ENCODE measurements at places on chromosomes 16 and 17. TPM values are rescaled to one million over a fixed set of nuclear protein-coding genes. Genes with fewer than 3 reads are reported as not detected.
A peak's percentile ranks its signal among the peaks of the same experiment; 100 is the strongest.

- peaks cover 26% of the 10 kb centered on the region for H3K4me1 ChIP-seq
- no peak overlapping the region for H3K4me3 ChIP-seq
- H3K36me3 ChIP-seq: peaks cover 13% of the 10 kb centered on the region
- H3K27me3 ChIP-seq: no peaks in the 10 kb centered on the region
- H3K27ac ChIP-seq: no peak overlapping the region
- no peak for DNase-seq
These were observed 25.0 kb downstream of the WIPI1 start for GRCh38 chr17:68432086-68432864.

DNA sequence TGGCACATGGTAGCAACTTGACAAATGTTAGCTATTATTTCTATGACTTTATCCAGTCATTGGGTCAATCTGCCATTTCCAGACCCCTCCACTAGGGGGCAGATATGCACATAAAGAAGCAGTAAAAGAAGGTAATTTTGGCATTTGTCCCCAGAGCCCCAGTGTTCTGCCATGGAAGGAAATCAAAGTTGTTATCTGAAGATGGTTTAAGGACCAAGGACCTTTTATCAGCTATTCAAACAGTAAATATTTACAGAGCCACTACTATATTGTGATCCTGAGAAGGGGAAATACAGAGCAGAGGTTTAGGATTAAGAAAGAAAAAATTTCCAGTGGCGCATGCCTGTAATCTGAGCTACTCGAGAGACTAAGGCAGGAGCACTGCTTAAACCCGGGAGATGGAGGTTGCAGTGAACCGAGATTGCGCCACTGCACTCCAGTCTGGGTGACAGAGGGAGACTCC is 20.0 kb downstream of the TRAF4 start:
- peaks cover 17% of the 10 kb centered on the region for H3K36me3 ChIP-seq
- peak; percentile 84 for DNase-seq
- no peak overlapping the region for H3K4me3 ChIP-seq
- H3K27me3 ChIP-seq: no peaks in the 10 kb centered on the region
- H3K27ac ChIP-seq: peak overlapping the region; percentile 73

DNA sequence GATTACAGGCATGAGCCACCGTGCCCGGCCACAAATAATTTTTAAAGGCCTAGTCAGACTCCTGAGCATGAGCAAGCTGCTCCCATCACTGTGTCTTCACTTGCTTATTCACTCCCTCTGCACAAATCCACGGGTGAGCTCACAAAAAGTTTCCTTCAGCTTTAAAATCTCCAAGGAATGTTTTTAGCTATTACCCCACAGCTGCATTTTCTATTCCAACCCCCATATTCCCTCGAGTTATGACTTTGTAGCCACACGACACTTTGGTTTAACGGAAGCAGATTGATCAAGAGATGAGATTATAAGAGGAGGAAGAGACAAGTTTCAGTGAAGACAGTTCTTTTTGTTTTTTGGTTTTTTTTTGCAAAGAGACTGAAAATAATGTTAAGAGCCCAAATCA is 49.1 kb upstream of the SLC25A19 start:
- H3K36me3 ChIP-seq: peaks cover 8% of the 10 kb centered on the region
- peak; percentile 37 for DNase-seq
- peaks cover 78% of the 10 kb centered on the region for H3K4me1 ChIP-seq
- peak overlapping the region; percentile 74 for H3K27ac ChIP-seq
- H3K4me3 ChIP-seq: peak overlapping the region; percentile 33

- peaks cover 2% of the 10 kb centered on the region for H3K4me1 ChIP-seq
- no peak for DNase-seq
- no peak overlapping the region for H3K4me3 ChIP-seq
- no peaks in the 10 kb centered on the region for H3K27me3 ChIP-seq
- H3K27ac ChIP-seq: no peak overlapping the region
- H3K36me3 ChIP-seq: peaks cover 12% of the 10 kb centered on the region
These were observed 71.8 kb downstream of the ABHD15 start for GRCh38 chr17:29495011-29495410.

GRCh38 chr16:24989494-24989893 is 25.7 kb downstream of the ARHGAP17 start:
- no peaks in the 10 kb centered on the region for H3K27me3 ChIP-seq
- H3K4me3 ChIP-seq: no peak overlapping the region
- H3K27ac ChIP-seq: no peak overlapping the region
- peaks cover 68% of the 10 kb centered on the region for H3K4me1 ChIP-seq
- no peaks in the 10 kb centered on the region for H3K36me3 ChIP-seq

ITGAE gene
- 34.4 TPM for total RNA-seq

TAT gene
- not detected for total RNA-seq

USP43 gene
- 0.34 TPM for total RNA-seq

CRHR1 gene
- total RNA-seq: not detected

EVI2B gene
- total RNA-seq: 14.1 TPM

ANKFN1 gene
- total RNA-seq: not detected

Measured in activated CD4-positive, alpha-beta memory T cell treated with anti-CD3 and anti-CD28 coated beads for 36 hours (primary cell).